Cerebellum (tissue), 4 donors: ENCODE measurements at places on chromosomes 7 and 10. TPM values are rescaled to one million over a fixed set of nuclear protein-coding genes. Genes with fewer than 3 reads are reported as not detected.

DNA sequence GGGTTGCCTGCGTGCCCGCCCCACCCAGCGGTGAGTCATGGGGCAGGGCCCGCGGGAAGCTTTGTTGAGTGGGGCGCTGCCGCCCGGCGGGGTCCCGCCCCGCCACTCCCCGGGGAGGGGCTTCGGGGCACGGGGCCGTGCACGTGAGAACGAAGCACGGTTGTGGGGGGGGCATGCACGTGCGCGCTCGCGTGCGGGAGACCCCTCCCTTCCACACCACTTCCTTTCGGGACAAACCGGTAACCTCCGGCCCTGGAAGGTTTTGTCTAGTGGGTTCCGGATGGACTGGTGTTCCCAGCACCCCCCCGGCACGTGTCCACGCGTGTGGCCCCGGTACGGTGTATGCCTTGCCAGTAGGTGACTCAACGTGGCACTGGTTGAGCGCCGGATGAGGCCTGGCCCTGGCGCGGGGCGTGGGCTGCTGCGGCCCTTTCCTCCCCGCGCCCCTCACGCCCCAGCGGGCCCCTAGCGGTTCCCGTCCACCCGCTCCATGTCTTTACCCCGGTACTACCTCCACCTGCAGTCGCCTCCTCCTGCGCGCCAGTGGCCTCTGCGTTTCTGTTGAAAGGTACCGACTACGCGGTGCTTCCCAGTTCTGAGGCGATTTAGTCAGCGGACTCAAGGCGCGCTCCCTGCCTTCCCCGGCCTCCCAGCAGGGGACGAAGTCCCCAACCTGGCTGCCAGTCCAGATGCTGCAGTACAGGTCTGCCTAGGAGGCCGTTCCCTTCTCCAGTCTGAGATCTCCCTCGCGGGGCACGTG is 3.1 kb downstream of the ADIRF start:
- DNase-seq, result no peak

GRCh38 chr7:130758429-130759056 is 24.5 kb upstream of the KLF14 start:
- peak; percentile 49 for DNase-seq

DNA sequence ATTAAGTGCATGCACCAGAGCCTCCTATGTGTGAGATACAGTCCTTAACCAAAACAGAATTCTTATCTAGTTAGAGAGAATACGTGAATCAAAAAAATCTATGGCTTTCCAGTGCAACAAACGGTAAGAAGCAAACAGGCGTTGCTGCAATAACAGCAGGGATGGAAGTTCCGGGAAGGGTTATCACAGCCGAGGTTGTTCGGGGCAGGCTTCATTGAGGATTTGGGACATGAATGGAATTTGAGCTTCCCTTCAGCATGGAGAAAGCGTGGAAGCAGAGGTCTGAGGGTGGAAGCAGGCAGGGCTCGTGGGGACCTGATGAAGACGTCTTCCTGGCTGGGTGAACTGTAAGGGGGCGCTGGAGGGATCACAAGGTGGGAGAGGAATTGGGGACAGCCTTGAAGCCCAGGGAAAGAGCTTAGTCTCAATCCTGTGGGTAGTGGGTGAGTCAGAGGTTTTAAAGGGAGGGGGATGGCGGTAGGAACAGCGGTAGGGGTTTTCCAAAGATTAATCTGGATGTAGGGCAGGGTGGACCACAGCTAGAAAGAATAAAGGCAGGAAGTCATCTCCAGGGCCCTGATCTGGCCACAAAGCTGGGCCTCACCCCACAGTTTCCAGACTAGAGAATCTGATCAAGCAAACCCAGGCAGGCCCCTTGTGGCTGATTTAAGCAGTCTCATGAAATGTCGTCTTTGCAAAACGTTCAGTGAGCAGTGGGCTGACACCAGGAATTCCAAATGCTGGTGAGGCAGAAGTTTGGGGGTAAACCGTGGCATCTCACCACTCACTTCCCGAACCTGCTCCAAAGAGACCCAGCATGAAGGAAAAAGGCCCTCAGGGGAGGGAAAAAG is 65.1 kb downstream of the CALML3 start:
- no peak for DNase-seq

DNA sequence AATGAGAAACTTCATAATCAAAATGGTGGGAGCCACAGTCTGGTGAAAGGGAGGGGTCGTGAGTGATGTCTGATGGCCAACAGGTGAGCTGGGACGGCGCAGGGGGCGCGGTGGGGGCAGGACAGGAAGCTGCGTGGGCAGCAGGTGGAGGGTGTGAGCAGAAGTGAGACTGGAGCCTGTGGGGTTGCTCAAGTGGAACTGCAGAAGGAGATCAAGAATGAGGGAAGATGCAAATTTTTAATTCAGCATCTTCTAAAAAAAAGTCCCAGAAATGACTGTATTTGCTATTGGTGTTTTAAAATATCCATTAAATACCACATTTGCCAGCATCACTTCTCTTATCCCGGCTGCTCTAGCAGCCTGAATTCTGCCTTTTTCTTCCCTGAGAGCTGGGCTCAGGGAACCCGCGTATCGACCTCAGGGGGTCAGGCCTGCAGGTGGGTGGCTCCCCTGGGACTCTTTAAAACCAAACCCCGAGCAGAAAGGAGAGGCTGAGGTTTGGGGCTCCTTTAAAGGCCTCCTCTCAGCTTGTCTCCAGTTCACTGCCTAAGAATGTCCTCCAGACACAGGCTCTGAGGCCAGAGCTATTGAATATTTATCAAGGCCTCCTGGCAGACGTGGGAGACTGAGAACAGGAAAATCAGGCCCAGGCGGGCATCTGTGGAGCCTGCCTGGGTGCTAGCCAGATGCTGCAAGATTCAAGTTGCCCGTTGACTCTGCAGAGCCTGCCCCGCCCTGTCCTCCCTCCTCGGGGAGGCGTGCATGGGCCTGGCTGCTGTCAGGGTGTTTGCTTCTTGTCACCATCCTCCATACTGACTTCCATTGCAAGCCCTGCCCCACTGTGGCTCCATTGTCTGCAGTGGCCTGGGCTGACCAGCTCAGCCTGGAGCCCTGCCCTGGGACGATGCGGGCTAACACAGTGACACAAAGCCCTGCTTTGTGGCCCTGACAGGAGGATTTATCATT is 53.9 kb downstream of the SYPL1 start:
- no peak for DNase-seq

- DNase-seq, result no peak
Observed at GRCh38 chr10:72322030-72322279, 32.8 kb downstream of the DNAJB12 start.

NPY gene
- 10.5 TPM for total RNA-seq

NPC1L1 gene
- not detected for total RNA-seq

PEX1 gene
- 52.7 TPM for total RNA-seq
